ENCODE measurements at places on chromosomes 5 and 9.
A peak's percentile ranks its signal among the peaks of the same experiment; 100 is the strongest.

GRCh38 chr5:68408345-68408871 is 192.9 kb downstream of the PIK3R1 start:
- DNase-seq = no peak

DNA sequence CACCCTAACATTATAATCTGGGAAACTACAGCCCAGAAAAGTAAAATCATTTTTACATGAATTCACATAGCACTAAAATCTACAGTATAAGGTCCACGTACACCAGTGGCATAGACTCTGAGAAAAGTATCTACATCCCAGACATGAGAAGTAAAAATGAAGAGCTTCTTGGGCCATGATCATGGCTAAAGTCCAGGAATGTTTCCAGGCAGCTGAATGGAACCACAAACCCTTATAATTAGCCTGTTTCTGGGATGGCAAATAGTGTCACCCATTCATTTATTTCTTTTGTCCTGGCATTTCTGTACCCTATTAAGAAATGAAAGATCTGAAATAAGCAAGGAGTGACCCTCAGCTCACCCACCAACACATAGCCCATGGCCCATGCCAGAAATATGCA is 217.9 kb downstream of the SPOCK1 start:
- DNase-seq = no peak

GRCh38 chr5:142466195-142466971 is 141.6 kb upstream of the SPRY4 start:
- DNase-seq = no peak

DNA sequence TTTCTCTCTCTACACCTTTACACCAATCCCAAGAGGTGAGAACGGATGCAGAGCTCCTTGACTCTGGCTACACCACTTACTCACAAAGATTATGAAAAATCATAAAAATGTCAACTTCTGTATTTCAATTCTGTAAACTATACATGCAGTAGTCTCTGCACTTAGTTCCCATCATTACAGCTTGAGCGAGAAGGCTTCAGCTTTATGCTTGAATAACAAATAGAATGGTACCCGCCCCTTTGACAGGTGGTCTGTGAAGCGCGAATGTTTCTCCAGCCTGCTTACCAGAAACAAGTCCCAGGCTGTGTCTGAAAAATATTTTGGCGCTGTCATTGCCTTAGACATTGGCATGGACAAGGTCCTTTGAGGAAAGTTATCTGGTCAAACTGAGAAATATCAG is 562.4 kb upstream of the CLINT1 start:
- no peak for DNase-seq

- no peak for DNase-seq
These were observed 27.9 kb upstream of the DTWD2 start for GRCh38 chr5:119016125-119016774.

DNA sequence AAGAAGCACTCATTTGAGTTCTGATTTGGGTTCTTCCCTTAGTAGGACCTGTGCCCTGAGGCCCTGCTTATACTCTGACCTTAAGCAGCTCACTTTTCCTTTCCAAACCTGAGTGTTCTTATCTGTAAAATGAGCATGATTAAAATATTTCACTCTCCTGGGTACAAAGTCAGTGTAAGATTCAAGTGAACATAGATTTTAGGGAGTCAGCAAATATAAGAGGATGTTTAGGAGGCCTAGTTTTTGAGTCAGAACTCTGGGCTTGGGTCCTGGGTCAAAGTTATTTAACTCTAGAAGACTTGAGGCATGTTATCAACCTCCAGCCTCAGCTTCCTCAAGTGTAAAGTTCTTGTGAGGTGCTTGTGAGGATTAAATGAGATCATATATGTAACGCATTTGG is 8.7 kb upstream of the SPARC start:
- DNase-seq = no peak

DNA sequence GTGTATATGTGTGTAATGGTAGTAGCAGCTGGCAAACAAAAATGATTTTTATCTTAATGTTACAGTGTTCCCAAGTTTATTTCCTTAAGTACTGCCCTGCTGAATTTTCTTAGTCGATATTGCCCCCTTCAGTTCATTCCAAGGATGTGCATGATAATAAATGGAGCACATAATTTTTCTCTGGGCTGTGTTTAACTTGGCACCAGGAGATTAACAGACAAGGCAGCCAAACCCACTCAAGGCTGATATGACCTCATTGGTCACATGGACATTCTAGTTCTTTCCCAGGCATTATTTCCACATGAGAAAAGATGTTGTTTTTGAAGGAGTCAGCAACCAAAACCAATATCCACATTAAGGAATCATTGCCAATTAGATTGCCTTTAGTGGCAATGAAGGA is 61.8 kb downstream of the COX7C start:
- DNase-seq = peak; percentile 12

DNA sequence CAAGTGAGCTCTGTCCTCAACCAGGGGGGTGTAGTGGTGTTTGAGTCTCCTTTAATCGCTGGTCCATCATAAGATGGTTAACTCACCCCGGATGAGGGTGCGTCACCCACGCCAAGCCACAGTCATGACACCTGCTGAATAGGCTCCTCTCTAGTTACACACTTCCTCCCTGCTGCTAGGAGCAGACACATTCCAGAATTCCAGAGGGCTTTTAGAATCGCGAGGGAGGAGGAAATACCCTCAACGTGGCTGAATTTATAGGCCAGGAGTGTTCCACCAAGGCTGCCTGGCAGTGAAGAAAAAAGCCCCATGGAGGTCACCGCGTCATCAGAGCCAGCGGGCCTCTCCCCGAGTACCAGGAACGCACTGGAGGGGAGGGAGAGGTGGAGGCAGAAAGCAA is 5.1 kb downstream of the GLRX start:
- DNase-seq = peak; percentile 41

DNA sequence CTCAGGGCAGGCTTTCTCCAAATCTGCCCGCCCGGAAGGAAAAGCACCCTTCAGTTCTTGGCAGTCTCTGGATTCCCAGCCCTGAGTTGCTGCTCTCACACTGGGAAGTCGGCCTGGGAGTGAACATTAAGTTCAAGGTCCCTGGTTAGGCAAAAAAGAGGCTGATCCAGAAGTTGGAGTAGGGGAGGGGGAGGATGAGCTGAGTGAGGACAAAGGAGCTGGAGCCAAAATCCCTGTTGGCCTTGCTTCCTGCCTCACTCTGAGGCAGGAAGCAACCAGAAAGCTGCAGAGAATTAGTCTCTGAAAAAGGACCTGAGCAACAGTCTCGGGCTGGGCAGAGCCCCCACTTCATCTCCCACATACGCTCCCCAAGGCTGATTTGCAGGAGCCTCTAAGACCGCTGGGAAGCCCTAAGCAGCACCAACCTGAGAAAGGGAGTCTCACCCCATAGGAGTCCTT is 15.0 kb upstream of the RPS14 start:
- DNase-seq = no peak

DNA sequence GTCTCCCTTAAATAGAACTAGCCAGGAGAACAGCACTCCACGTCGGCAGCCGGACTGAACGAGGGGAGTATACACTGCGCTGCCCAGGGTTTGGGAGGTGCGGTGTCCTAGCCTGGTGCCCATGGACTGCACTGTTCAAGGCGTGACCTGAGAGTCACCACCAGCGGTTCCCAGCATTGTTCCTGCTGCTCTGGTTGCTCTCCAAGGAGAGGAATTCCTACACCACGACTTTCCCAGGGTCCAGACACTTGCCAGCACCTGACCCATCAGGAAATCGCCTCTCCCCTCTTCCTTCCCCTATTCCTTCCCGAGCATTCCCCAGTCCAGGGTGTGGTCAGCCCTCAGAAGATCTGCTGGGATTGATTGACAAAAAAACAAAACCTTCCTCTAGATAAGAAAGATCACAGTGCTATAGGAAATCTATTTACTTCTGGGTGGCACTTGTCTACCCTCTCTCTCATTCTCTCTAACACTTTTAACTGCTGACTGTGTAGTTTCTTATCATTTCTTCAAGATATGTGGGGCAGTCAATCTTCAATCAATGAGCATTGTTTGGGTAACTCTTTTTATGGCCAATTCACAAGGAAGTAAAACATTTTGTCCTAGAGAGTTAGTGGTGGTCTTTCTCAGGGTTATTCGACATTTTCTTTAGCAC is 297.8 kb upstream of the ACTBL2 start:
- DNase-seq = no peak

GRCh38 chr9:125652233-125652594 is 54.8 kb downstream of the MAPKAP1 start:
- DNase-seq = no peak

DNA sequence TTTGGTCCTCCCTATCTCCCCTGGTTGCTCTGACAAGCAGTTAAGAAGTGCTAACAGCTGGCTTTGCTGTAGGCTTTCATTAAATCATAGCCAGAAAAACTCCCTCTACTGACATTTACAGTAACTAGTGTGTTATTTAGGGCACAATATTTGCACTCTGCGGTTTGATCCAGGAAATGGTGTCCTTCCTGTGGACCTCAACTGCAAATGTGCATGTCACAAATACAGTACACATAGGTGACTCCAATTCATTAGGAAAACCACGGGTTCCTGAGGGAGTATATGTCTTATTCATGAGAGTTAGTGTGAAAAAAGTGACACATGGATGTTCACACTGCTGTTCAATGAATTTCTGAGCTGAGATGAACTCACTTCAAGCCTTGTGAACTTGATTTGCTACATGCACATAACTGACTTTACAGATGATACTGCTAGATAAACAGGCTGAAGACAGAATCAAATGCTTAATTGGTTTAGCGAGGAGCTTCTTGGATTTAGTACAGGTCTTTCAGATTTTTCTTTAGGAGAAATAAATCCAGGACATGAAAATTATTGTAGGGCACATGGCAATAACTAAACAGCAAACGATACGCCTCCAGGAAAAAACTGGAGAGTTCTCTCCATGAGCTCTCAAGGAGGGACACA is 281.5 kb downstream of the EFNA5 start:
- DNase-seq = peak; percentile 49

- DNase-seq = peak; percentile 65
These were observed 97.4 kb upstream of the TRIM32 start for GRCh38 chr9:116589392-116590354.

GRCh38 chr5:97102010-97102470 is 40.4 kb downstream of the LIX1 start:
- no peak for DNase-seq

DNA sequence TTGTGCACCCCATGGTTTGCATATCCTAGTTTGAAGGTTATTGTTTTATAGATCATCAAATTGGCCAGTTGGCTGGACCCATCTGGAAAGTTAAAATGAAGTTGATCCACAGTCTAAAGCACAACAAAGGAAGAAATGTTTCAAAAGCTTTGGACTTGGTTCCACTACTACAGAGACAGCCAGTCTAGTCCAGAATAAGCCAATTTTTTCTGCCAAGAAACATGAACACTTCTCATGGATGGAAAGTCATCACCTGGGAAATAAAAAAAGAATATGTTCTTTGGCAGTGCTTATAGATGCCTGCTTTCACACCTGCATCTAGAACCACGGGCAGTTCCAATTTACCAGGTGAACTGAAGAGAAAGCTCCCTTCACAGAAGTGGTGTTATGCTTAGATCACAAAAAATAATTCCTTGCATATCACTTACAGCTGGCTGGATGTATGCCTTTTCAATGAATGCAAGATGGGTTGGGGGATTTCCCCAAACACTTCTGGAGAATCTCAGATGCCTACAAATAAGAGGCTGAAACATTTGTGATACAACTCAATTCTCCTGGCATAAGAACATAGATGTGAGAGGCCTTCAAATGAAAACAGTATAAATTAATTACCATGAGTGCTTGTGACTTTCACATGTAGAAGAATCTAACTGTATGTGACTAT is 26.9 kb downstream of the C9 start:
- DNase-seq = no peak

DNA sequence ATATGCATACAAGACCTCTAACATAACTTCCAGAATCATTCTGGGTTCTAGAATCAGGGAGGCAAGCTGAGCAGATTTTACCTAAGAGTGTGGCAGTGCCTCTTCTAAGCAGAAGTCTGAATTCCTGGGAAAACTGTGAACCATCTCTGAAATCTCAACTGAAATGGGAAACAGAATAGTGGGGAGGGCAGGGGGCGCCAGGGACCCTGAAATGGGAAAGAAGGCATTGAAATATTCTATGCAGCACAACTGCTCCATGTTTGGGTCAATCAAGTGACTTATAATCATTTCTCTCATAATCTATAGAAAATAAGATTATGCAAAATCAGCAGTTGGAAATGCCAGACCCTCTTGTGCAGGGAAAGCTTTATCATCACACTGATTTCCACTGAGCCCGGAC is 156.1 kb downstream of the EBF1 start:
- DNase-seq = no peak

DNA sequence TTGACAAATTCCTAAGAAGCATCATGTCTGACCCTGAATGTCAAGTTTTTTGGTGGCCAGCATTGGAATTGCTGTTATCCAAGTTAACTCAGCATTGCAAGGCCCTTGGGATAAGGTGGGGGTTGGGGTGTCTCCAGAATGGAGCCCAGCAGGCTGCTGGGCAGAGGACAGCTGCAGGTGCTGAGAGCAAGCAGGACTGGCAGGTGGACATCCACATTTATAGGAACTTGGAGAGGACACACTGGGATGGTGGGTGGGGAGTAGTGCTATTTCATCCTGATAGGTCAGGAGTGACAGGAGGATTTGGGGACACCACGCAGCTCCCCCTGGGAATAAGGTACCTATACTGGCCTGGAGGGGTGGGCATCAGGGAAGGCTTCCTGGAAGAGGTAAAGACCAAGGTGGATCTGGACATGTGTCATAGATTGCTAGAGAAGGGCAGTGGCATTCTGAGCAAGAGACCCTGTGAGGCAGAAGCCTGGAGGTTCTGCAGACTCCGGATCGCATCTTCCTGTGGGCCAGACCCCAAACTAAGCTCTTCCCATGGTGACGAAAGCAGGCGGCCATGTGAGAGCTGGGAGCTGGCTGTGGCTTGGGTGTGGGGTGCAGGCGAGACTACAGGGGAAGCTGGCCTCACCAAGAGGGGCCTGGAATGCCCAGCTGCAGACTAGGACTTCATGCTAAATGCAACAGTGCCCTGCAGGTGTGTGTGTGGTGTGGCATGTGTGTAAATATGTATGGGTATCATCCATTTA is 148.1 kb downstream of the RGS3 start:
- DNase-seq = no peak

- DNase-seq = peak; percentile 4
These were observed 72.3 kb downstream of the GNA14 start for GRCh38 chr9:77575785-77576184.

DNA sequence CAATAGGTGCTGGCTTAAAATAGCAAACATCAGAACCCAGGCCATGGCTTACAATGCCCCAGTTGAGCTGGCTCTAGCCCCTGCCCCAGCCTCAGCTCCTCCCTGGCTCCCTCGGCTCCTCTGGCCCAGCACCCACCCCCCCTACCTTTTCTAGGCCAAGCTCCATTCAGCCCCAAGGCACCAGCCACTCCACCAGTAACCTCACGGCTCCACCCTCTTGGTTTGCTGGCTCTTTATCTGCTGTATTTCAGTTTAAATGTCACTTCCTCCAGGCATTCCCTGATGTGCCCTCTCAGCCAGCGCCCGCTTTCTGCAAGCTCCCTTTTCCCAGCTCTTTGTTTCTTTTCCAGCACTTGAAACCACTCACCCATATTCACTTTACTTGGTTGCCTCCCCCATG is 10.6 kb downstream of the C1QTNF2 start:
- no peak for DNase-seq

All from activated CD4-positive, alpha-beta T cell treated with anti-CD3 and anti-CD28 coated beads, Interleukin-2, Interleukin-6, amounts not matched to agents 100 ng/mL and 50 ng/mL, durations not matched to agents 16 hours and 8 hours (primary cell).